ENCODE measurements at places on chromosomes 6 and 20.

DNA sequence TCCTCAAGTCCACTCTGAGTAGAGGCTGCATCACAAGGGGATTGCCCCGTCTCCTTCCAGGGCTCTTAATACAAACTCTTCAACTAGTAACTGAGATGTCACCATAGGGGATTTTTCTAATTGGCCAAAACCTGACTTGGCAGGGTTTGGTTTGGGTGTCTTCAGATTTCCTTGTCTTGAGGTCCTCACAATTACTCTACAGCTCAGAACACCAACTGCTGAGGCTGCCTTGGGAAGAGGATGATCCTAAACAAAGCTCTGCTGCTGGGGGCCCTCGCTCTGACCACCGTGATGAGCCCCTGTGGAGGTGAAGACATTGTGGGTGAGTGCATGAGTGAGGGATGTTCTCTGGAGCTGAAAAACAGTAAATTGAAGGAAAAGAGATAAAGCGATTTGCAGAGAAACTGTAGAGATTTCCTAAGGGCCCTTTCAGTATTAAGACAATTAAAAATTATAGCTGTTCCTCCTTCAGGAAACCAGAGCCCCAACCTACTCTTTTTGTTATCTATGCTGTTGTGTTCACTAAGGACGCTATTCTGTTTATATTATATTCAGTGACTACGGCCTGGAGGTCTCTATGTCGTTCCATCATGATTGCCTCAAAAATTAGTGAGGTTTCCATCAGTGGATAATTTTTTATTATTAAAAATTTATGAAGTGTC is at the start of gene HLA-DQA1:
HLA-DQA1 (plus strand) TSS at position 188 of the 662 bp plus-strand sequence; CDS start at position 241, 53 bp downstream.
- DNase-seq = no peak

- no peak for DNase-seq
Observed at GRCh38 chr6:8082954-8083858, 19.0 kb upstream of the BLOC1S5 start.

- DNase-seq = no peak
Observed at GRCh38 chr20:11582060-11582459, 335.6 kb upstream of the BTBD3 start.

DNA sequence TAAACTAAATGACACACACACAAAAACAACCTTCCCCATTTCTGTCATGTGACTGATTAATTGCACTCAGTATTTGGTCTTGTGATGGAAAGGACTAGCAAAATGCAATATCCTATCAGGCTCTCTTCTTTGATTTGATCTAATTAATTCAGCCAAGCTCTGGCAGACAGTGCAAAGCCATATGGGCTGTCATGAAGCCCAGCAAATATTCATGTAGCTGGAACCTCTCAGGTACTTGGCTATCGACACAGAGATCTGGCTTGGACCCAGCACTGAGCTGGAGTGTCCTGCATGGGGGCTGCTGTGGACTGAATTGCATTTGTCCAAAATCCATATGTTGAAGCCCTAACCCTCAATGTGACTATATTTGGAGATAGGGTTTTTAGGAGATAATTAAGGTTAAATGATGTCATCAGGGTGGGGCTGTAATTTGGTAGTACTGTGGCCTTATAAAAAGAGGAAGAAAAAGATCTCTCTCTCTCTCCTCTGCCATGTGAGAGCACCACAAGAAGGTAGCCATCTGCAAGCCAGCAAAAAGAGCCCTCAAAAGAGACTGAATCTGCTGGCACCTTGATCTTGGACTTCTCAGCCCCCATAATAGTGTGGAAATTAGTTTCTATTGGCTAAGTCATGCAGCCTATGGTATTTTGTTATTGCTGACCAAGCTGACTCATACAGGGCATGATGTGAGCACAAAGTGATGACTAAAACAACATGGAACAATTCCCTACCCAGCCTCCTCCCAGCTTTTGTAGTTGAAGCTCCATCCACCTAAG is 77.1 kb downstream of the STMND1 start:
- peak; percentile 47 for DNase-seq

DNA sequence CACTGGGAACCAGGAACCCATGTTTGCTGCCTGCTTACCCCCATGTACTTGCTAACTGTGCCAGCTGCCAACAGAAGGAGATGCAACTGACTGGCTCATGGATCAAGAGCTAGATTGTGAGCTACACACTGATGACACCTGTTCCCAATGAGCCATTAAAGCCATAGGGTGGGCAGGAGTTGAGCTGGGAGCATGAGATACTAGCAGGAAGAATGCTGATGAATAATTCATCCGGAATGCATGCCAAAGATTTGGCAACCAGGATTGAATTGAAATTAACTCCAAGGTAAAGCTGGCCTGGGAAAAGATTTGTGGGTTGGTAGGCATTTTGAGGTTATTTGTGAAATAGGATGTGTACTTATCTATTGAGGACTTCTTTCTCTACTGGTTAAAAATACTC is 631.1 kb downstream of the KIF16B start:
- peak; percentile 88 for DNase-seq

GRCh38 chr6:150185732-150186117 is 42.9 kb downstream of the PPP1R14C start:
- no peak for DNase-seq
